Fibroblast of skin of left quadriceps (primary cell): ENCODE measurements at places on chromosomes 11 and 22.
A peak's percentile ranks its signal among the peaks of the same experiment; 100 is the strongest.

DNA sequence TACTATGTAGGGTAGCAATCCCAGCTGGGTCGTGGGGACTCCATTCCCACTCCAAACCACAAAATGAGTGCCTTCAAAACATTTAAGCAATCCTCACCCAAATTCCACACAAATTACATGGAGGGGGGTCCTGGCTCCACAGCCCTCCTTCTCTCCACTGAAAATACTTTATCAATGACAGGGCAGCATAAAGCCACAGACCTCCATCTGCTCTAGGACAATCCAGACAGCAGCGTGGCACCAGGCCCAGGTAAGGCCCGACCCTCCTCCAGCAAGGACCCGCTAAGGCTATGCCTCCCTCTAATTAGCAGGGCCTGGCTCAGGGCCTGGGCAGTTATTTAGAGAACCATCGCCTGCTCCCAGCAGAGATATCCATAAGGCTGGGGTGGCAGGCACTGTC lies at the start of gene PANX3:
PANX3 (plus strand) TSS at position 365 of the 400 bp plus-strand sequence. CDS start 129 bp downstream, outside the sequence.
- DNase-seq = no peak

DNA sequence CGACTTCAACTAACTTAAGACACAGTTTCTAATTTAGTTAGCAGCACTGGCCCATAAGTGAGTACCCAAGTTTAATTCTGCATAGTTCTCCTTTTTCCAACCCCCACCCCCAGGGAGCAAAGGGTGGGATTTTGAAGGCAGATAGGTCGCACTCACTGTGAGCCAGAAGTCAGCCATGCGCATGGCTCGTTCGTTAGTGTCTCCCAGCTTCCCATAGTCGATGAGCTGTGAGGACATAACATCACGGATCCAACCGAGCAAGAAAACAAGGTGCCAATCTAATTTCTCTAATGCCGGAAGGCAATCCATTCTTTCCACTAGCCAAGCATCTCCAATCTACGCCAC lies 577 bp downstream of the MRPL17 start:
- DNase-seq = no peak

DNA sequence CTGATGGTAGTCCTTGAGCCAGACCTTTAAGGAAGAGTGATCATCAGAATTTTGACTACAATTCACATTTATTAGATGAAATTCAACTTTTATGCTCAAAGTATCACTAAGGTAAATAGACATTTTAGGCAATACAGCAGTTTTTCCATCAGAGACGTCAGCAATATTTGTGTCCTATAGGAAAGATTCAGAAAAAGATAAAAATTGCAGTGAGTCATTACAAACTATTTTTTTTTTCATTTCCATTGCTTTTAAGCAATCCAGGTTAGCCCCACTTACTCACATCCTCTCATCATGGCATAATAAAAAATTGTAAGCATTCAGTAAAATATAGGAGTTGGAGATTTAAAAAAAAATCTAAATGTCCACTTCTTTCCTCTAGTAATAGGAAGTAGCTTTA lies 46.9 kb downstream of the MSANTD4 start:
- DNase-seq = peak; percentile 8

GRCh38 chr11:13119361-13119760 lies 110.2 kb downstream of the RASSF10 start:
- DNase-seq = no peak

DNA sequence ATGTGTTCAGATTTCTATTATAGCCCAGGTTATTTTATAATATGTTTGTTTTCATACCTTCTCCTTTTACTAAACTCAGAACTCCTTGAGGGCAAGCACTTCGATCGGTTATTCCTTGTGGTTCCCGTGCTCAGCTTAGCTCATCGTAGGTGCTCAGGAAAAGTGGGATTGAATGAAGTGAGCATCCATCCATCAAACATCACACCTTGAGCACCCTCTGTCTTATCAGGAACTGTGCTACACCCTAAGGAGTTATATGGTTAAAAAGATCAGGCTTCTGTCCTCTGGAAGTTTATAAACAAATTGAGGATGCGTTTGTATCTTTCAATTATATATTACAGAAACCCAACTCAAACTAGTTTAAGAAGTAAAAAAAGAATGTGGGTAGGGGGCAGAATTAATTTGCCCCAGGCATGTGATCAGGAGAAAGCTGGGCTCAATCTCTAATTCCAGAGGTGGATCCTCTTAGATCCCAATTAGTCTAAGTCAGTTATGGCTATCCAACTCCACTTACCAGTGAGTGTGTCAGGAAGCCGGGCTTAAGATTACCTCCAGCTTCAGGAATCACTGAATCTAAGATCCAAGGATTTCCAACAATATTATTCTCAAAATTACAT lies 59.9 kb upstream of the RRAS2 start:
- DNase-seq = no peak

DNA sequence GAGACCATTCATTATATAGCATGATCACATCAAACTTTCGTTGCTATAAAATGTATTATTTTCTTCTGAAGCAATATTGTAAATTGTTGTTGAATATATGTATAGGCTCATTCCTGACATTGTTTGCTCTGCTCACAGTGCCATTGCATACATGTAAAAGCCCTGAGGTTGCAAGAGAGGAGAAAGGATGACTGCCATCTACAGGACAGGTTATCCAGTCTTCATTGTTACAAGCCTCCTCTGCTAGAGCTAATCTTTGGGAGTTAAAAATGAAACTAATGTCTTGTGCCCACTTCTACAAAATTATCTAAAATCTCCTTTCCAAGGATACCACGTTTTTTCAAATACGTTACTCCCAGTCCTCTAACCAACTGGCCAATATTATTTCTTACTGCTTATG lies 16.4 kb upstream of the OR5AL1 start:
- no peak for DNase-seq

DNA sequence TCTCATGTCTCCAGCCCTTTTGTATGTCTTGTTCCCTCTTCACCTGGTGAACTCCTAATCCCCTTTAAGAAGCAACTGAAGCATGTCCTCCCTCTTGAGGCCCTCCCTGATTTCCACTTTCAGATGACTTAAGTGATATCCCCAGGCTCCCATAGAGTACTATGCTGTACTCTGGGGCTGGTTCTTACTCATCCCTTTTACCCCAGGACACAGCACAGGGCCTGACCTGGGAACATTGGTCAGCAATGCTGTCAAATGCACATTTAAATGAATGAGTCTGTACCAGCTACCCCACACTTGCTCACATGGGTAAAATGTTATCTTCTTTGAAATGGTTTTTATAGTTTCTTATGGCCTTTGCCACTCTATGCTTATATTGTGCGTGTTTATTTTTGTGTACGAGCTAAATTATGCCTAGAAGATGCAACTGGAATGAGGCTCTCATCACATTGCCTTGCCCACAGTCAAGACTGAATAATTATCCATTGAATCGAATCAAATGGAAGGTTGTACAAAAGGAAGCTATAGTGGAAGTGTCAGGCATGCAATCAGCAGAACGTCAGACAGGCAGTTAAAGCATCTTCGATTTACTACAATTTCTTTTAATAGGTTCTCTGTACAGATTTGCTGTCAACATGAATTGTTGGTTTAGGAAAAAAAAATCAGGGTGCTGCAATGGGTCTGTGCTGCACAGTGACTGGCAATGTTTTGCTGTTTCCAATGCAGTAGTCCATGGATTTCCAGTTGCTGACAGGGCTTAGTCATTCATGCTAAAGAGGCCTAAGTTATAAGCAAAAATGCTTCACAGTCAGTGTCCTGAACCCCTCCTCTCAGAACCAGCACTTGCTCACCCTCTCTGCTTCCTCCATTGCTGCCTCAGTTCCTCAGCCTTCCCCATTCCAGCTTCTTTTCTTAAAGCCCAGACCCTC lies 79.5 kb downstream of the PARVA start:
- DNase-seq = no peak

DNA sequence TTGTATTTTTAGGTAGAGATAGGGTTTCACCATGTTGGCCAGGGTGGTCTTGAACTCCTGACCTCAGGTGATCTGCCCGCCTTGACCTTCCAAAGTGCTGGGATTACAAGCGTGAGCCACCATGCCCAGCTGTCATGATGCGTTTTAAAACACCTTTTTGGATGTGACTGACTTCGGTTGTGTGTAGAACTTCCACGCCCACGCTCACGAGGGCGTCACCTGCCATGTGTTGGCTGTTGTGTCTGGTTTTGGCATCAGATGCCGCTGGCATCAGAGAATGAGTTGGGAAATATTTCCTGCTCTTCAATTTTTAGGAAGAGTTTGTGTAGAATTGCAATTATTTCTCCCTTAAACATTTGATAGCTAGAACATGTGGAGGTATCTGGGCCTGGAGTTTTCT lies 109.1 kb downstream of the KCNQ1 start:
- no peak for DNase-seq

GRCh38 chr11:4658629-4659445 lies 15.1 kb downstream of the OR51E1 start:
- DNase-seq = no peak

GRCh38 chr11:112829971-112830654 lies 131.1 kb upstream of the NCAM1 start:
- DNase-seq = no peak

DNA sequence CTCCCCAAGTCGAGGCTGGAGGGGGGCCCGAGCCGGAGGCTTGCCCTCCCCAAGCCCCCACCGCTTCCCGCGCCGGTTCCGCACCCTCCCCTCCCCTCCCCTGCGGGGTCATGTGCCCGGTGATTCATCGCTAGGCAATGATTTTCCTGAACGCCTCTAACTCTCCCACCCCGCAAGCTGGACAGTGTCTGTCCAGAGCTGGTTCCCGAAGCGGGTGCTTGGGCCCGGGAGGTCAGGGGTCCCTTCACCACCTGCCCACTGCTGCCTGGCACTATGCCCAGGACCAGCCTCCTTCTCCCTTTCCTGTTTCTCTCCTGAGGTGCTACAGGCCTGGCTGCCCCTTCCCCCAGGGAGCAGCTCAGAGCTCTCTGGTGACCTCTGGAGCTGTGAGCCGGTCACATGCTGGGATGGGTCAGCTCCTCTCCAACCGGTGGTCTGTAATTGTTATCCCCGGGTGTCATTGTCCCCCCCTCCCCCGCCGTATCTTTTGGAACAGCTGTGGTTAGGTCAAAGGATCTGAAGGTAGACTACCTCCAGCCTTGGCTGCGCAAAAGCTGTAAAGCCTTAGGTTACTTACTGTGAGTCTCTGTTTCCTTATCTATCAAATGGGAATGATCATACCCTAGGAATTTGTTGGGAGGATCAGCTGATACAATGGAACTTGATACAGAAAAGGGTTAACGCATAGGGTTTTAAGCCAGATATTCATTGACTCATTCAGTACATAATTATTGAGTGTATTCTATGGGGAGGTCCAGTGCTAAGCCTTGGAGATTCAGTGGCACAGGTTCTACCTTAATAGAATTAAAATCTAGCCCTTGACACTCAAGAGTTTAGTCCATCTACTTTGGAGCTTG lies 753 bp downstream of the STX3 start:
- no peak for DNase-seq

DNA sequence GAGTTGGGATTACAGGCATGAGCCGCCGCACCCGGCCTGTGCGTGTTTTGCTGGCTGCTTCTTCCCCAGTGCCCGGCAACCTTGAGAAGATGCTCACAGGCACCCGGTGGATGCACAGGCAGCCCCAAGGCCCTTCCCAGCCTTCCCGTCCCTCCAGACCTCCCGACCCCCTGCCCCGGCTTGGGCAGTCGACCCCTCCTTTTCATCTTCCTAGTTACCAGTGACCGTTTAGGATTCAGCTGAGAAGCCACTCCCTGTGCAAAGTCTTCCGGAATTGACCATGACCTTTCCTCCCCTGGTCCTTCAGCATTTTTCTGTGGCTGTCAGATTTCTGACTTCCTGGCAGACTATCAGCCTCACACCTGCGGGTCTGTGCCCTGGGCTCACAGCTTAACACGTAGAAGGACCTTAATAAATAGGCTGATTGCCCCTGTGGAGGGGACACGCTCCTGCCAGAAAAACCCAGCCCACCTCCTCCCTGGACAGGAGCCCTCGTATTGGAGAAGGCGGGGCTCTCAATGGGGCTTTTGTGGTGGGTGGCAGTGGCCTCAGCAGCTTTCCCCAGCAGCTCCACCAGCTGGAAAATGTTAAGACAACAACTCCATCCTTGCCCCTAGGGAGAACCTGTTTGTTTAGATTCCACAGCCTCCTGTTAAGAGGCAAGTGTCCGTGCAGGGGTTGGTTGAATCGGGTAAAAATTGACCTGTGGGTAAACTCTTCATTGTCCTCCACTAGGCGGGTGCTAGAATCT lies 10.4 kb upstream of the ANO1 start:
- no peak for DNase-seq

DNA sequence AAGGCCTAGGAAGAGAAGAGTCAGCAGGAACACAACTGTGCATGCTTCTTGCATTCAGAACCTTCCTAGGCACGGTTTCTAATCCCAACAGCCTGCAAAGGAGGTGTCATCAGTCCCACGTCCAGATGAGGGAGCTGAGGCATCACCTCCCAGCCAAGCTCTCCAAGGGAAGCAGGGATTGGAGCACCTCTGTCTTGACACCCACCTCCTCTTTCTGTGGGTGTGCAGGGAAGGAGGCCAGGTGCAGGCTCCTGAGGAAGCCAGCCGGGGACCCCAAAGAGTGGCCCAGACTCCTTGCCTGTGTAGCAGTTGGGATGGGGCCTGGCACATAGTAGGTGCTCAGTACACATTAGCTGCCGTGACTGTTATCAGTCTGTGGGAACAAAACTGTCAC lies 2.0 kb downstream of the PNPLA5 start:
- DNase-seq = no peak

DNA sequence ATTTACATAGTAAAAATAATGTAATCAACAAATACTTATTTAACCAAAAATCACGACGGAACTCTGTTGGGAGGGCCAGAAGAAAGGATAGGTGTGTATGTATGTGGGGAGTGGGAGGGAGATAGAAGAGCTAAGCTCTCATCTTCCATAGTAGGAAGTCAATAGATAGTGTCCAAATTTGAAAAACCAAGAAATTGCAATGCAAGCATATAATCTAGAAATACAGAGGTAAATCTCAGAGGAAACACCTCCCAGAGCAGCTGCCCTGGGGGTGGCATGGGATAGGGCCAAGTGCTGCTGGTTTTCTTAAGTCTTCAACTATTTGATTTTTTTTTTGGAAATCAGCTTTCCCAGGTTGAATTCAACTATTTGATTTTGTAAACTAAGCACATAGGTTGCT lies 16.9 kb downstream of the C11orf86 start:
- no peak for DNase-seq

GRCh38 chr22:40534379-40535188 lies 101.9 kb downstream of the MRTFA start:
- DNase-seq = no peak

DNA sequence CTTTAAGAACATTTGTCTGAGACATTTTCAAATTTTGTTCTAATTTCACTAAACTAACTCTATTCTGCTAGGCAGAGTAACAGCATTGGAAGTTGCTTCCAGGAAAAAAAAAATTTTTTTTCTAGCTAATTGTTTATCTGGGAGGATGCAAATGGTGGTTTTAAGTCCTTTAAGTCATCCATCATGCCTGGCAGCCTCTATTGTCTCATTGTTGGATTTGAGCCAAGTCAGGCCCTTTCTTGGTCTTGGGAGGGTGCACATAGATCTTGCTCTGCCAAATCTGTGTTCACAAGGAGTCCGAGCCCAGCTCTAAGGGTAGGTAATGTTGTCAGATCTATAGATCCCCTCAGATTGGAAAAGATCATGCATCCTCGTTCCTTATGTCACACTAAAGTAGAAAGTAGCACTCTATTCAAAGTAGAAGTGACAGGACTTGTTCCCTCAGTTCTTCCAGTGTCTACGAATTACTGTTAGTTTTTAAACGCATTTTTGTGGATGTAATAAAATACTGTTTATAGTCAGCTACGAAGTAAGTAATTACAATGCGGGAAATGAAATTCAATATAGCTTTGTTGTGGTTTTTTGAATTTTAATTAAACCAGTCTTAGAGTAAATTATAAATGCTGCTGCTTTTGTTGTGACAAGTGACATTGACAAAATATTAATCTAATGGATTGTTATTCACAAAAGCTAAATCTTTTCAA lies 166.0 kb upstream of the RASSF10 start:
- no peak for DNase-seq

- no peak for DNase-seq
Measured at GRCh38 chr11:94806419-94806818, 38.3 kb downstream of the AMOTL1 start.
